ENCODE measurements at places on chromosomes 7 and 10. TPM values are rescaled to one million over a fixed set of nuclear protein-coding genes. Genes with fewer than 3 reads are reported as not detected.

SPDYE2B gene
- total RNA-seq = not detected

GPR85 gene
- total RNA-seq = not detected

CRCP gene
- total RNA-seq = 26.5 TPM

FOXI2 gene
- not detected for total RNA-seq

PDGFA gene
- 0.60 TPM for total RNA-seq

FZD8 gene
- 0.48 TPM for total RNA-seq

SYNPO2L gene
- total RNA-seq = not detected

UCMA gene
- total RNA-seq = not detected

SPDYE2 gene
- total RNA-seq = 0.19 TPM
